NCI-H1105 treated with DMSO at 0.1 percent for 48 hours (cell line): ENCODE measurements at places on chromosomes 1 and 21.

DNA sequence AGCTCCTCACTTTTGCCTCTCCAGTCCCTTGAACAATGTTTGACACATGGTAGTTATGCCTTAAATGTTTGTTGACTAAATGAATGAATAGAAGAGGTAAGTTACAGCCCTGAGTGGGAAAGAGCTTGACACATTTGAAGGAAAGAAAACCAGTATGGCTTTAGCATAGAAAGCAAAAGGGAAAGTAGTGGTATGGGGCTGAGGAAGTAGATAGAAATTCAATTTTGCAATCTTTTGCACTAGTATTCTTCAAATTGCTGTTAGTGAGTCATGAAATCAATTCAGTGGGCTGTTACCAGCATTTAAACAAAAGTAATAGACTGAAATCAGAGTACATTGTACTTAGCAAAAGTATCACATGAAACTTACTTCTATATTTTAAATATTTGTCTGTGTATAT is 21.1 kb downstream of the PLA2G4A start:
- no peak for DNase-seq

DNA sequence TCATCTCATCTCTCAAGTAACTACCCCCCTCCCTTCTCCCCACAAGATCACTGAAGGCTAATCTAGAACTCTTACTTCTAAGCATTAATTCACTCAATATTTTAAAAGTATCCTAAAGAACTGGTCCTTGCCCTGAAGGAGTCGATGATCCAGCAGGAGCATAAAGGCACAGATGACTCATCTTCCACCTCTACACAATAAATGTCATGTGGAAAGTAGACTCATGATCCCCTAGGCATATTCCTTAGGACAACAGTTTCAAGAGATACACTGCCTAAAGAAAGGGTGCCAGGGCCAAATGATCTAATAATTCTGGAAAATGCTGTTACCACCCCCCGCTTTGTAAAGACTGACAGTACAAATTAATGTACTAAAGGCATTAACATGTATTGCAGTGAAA is 85.8 kb upstream of the DIRAS3 start:
- no peak for DNase-seq

DNA sequence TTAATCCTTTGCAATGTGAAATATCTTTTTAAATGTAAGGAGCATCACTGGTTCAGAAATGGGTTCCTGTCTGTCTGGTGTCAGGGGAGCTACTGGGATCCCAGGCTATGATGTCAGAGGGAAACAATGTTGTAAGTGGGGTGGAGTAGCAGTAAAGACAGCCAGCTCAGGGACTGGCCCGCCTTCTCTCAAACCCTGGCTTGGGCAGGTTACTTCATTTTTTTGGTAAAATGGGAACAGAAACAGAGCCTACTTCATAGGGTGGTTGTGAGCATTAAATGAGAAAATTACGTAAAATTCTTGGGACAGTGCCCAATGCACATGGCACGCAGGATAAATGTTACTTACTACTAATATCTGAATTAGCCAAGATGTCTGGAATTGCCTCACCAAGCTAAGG is 30.7 kb upstream of the IL20 start:
- DNase-seq, result no peak

GRCh38 chr1:22043198-22043769 is 9.2 kb upstream of the CDC42 start:
- DNase-seq, result peak; percentile 4

DNA sequence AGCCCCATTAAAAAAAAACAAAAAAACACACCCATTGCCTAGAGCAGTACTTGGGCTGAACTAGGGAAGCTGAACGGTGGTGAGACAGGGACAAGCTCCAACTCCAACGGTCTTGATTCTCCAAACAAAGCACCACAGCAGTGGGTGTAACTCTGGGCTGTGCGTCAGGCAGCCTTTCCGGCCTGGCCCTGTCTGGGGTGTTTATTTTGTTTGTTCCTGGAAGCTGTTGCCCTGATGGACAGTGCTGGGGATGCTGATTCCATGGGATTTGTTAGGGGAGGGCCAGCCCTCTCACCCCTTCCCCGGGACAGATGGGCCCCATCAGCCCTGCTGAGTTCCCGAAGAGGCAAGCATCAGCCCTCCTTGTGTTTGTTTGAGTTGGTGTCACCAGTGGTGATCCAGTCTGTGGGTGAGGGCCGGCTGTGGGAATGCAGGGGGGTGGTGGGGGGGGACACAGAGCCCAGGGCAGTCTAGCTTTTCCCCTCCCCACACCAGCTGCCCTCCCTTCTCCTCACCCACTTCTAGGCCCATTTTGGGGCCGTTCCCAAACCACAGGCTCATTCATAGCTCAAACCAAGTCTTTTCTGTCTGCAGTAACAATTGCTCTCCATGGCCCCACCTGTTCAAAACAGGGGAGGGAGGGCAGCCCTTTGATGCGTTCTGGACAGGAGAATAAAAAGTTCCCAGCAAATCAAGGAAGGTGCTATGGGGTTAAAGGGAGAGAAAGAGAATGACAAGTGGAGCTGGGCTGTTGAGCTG is 4.5 kb downstream of the WNT2B start:
- DNase-seq, result no peak

- no peak for DNase-seq
Measured at GRCh38 chr1:101017448-101017847, 8.1 kb downstream of the DPH5 start.

GRCh38 chr1:246549665-246550064 is 16.4 kb downstream of the TFB2M start:
- no peak for DNase-seq

DNA sequence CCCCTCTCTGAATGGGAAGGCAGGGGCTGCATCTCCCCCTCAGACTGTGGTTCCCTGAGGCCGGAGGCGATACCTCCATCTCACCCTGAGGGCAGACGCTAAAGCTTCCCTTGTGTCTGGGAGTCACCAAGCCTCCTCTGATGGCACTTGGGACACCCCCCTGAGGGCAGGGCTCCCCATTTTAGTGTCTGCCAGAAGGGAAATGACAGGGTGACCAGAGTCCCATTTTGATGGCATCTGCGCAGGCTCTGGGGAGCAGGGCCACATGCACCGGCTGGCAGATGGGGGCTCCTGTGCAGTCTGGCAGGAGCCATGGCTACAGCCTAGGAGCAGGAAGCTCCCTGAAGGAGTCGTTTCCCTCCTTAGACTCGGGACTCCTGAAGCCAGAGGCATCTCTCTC is 1.7 kb downstream of the S100A2 start:
- DNase-seq, result no peak

- DNase-seq, result no peak
Measured at GRCh38 chr1:156393095-156393494, 24.1 kb downstream of the RHBG start.

- peak; percentile 14 for DNase-seq
Measured at GRCh38 chr1:202010180-202011015, at the start of gene ELF3. Gene ELF3 (plus strand): TSS chr1:202010587. CDS start chr1:202011137, 550 bp downstream.

GRCh38 chr1:8431019-8431418 is 113.1 kb downstream of the SLC45A1 start:
- no peak for DNase-seq

- no peak for DNase-seq
Measured at GRCh38 chr1:14891991-14892390, 261.6 kb upstream of the TMEM51 start.

DNA sequence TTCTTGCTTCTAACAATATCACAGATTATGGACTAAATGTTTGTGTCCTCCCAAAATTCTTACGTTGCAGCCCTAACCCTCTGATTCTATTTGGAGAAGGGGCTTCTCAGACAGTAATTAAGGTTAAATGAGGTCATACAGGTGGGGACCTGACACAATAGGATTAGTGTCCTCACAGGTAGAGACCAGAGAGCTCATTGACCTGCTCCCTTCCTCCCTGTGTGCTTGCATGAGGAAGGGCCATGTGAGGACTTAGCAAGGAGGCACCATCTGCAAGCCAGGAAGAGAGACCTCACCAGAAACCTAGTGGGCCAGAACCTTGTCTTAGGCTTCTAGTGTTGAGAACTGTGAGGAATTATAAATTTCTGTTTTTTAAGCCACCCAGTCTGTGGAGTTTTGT is 322.6 kb downstream of the SMYD3 start:
- DNase-seq, result no peak

GRCh38 chr1:172335377-172335776 is 85.1 kb upstream of the C1orf105 start:
- no peak for DNase-seq

DNA sequence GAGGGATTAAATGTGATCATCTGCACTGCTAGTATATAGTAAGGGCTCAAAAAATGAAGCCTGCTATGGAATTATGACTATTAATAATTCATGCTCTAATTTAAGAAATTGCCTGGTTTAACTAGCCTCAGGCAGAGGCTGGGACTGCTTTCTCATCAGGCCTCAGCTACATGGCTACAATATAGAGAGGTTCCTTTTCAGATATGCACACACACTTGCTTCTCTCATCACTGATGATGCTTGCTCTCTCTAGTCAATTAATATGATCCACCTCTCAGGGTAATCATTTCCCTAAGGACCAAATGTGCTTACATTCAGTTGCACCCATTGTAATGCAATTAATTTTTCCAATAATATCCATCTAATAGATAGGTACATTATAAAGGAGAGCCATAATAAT is 324.9 kb upstream of the ST6GALNAC5 start:
- DNase-seq, result peak; percentile 71

- no peak for DNase-seq
Measured at GRCh38 chr21:45424854-45425795, 20.2 kb downstream of the COL18A1 start.

DNA sequence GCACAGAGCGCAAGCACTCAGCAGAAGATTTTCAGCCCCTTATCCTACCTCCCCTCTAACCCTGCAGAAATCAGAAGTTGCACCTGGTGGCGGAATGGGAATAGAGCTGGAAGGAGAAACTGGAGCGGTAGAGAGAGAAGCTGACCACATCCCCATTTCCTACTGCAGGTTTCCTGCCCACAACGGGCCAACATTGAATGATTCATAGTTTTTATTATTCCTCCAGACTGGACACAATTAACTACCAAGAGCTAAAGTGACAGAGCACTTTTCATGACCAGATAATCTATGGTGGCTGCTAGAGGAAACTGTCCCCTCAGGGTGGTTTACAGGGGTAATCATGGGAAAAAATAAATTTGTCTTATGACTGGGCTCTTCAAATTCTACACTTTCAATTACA is 21.3 kb upstream of the LRRC8D start:
- no peak for DNase-seq

GRCh38 chr1:228299211-228299610 is 91.4 kb downstream of the OBSCN start:
- DNase-seq, result no peak

GRCh38 chr1:205480349-205480985 is 24.0 kb upstream of the CDK18 start:
- DNase-seq, result no peak

DNA sequence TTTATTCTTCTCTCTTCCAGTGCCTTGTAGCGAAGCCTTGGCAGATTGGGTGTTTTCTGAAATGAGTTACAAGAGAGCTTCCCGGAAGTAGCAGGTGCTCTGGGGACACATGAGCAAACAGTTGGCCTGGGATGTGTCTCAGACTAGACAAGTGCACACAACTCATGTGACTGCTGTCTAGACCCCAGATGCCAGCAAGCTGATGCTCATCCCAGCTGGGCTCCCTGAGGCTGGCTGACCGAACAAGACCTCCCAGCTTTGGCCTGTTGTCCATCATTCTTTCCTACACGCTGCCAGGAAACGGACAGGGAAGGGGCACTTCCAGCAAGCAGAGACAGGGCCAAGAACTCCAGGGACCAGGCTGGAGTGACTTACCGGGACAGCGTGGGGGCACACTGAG is 18.7 kb upstream of the CSF1 start:
- DNase-seq, result no peak

DNA sequence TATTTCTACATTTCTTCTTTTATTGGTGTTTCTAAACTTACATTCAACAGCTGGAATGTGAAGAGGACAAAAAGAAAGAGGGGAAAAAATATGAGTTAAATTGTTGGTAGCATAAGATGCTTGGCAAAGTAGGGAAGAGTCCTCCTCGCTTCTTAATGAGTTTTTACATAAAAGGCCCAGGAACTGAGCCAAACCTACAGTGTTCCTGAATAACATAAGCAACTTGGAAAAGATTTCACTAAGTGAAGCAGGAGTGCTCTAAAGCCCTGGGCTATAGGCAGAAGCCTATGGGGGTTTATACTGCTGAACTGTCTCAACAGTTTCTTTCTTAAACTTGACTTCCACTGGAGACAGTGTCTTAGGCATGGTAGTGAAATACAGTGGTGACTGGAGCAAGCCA is 115.0 kb upstream of the USP25 start:
- DNase-seq, result no peak

- DNase-seq, result no peak
Measured at GRCh38 chr1:10730985-10731384, 65.5 kb downstream of the CASZ1 start.

DNA sequence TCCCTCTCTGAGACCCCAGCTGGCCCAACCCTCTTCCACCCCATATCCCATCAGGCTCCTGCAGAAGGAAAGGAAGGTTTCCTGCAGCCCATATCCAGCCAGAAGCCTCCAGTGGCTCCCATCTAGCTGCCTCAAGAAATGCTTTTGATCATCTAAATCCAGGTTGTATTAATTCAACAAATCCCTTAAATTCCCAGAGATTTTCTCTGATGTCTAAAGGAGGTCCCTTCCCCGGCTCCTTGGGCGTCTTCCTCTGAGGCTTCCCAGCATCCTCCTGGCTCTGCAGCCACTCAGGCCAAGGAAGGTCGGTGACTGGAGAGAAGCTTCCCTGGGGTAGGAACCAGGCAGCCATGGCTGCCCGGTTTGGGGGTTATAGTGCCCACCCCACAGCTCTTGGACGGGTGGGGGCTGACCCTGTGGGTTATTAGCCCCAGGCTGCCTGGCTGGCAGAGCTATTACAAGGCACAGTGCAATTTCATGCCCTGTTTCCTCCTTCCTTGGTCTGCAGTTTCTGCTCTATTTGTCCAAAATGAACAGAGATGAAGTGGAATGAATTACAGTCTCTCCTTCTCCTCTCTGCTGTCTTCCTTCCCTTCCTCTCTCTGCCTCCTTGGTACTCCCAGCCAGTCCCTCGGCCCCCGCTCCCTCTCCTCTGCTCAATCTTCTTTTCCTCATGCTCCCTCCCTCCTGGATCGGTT is 34.8 kb upstream of the DISP3 start:
- DNase-seq, result no peak

DNA sequence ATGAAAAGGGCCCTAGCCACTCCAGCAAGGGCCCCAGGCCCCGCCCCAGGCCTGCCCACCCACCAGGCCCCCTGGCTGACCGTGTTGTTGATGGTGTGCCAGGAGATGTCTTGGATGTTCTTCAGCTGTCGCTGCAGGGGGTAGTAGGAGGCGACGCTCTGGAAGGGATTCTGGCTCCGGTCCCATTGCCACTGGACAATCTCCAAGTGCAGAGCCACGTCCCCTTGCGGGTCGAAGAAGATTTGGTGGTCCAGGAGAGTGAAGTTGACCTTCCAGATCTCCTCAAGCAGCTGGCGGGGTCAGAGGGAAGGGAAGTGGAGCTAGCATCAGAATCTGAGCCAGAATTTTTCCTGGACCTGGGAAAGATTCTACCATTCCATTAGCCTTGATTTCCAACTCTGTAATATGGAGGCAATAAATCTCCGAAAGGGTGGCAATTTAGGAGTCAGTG is 10.2 kb downstream of the TAS1R2 start:
- DNase-seq, result no peak
